ENCODE measurements at places on chromosomes 7 and 10.

DNA sequence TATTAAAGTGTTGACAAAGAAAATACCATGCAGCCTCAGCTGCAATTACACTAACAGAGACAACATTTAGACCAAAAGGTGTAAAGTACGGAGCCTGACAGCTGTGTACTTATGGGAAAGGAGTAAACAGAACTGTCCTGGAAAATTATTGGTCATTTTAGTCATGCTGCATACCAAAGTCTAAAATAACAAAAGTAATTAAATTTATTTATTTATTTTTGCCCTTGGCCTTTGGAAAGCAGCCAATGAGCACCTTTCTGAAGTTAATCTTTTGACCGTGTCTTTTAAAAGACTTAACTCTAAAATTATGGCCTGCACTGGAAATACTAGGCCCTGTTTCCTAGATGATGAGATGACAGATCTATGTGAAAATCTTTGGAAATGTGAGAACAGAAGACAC is 597.6 kb downstream of the NXPH1 start:
- DNase-seq, result no peak

GRCh38 chr7:109879287-109879828 is 1211.6 kb upstream of the LRRN3 start:
- DNase-seq, result peak; percentile 58

DNA sequence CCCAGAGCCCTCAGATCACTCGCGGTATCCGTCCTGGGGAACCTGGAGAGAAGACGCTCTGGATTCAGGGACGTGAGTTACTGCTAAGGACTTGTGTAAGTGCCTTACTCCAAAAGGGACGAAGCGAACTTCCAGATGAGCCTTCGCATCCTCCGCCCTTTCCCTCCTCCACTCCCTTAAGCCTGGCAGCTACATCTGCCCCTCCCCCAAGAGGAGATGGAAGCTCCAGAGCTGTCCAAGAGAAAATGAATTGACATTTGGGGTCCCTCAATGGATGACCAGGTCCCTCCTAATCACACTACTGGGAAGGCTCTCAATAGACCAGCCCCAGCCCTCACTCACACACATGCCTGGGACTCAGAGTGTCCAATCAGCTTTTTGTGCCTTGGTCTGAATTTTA is 31.3 kb upstream of the GDF10 start:
- DNase-seq, result no peak

DNA sequence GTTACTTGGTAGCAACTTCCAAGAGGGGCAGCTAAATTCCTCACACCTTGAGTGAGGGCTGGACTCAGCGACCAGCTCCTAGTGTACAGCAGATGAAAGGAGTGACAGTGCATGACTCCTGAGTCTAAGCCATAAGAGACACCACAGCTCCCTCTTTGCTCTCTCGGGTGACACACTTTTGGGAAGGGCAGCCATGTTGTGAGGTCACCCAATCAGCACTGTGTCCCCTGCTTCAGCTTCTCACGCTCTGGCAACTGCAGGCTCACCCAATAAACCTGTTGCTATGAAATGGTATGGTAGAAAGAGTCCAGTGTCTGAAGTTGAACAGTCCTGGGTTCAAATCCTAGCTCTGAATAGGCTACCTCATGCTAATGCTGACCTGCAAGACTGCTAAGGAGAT is 20.9 kb downstream of the TMEM130 start:
- DNase-seq, result no peak

DNA sequence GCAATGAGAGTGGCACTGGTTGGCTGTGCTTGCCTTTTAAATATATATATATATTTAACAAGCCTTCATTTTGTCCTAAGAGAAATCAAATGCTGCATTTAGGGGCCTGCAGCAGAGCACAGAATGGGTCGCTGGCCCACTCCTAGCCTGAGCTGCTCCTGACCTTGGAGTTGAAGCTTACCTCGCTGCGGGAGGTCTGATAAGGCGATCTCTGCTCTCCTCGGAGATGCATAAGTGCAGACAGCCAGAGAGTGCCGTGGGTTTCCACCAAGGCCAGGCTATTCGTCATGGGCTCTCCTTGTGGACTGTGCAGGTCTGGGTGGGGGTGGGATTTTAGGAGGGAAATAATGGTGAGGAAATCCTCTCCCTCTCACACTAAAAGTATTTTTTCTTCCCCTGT is 99.5 kb upstream of the IKZF1 start:
- no peak for DNase-seq

DNA sequence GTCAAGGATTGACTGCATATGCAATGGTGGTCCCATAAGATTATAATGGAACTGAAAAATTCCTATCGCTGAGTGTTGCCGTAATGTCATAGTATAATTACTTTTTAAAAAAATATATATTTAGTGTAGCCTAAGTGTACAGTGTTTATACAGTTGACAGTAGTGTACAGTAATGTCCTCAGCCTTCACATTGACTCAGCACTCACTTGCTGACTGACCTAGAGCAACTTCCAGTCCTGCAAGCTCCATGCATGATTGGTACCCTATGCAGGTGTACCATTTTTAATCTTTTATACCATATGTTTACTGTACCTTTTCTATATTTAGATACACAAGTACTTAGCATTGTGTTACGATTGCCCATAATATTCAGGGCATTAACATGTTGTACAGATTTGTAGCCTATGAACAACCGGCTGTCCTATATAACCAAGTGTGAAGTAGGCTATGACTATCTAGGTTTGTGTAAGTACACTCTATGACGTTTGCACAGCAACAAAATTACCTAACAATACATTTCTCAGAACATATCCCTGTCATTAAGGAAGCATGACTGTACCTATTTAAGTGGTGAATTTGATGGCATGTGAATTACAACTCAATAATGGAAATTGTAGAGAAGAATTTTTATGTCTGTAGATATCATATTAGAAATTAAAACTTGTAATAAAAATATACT is 40.9 kb downstream of the CCNY start:
- no peak for DNase-seq

- DNase-seq, result no peak
Measured at GRCh38 chr7:7017707-7018280, 164.6 kb upstream of the C1GALT1 start.

DNA sequence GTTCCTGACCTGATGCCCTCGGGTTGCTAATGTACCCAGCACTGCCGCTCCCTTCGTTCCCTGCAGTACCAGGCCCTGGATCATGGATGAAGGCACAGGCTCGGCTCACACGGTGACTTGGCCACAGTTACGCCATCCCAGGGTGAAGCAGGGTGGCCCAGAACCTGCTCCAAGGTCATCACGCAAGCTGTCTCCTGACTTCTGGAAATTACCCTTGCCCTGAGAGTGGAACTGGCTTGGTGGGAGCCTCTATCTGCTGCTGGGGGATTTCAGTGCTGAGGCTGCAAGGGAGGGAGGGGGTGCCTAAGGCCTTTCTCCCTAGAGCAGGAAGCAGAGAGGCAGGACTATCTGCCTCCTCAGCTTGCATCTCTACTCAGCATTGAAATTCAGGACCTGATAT is 36.6 kb downstream of the FIGNL1 start:
- no peak for DNase-seq

GRCh38 chr7:101386558-101387231 is 24.0 kb downstream of the COL26A1 start:
- DNase-seq, result peak; percentile 85

DNA sequence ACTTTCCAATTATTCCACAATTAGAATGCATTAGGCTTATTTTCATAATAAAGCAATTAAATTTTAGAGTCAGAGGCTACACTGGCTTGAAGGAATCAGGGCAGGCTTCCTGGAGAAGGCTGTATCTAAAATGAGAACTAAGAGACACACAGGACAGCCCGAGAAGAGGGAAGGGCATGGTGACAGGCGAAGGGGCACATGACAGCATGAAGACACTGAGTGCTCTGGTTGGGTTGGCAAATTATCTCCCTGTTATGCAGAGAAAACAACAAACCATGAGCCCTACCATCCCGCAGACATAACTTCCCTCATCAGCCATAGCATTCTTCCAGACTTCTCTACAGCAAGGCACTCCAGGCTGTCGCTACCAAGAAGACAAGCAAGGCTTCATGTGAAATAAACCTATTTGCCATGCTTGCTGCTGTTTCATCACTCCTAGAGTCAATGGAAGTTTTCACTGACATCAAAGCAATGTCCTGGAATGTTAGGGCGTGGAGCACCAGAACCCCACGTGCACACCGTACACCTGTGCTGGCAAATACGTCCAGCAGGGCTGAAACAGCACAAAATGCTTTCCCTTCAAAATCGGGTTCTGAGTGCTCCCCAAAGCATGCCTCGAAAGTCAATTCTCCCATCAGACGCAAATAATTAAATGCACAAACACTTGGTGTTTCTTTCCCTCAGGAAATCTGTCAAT is 21.3 kb downstream of the VOPP1 start:
- DNase-seq, result no peak

DNA sequence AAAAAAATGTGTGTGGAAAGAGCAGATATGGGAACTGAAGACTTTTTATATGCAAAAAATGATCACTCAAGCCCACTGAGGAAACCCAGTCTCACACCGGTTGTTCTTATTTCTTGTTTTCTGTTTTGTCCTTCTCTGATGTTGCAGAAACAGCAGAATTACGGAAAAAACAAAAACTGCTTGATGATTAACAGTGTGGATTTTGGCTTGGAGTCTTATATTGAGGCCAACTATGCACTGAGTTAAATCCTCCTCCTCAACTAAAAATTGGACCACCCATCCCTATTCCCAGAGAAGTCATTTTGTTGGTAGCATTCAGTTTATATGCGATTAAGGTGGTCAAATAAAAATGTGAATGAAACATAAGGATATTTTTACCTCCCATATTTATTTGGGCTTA is 246.1 kb downstream of the LRMDA start:
- DNase-seq, result no peak

DNA sequence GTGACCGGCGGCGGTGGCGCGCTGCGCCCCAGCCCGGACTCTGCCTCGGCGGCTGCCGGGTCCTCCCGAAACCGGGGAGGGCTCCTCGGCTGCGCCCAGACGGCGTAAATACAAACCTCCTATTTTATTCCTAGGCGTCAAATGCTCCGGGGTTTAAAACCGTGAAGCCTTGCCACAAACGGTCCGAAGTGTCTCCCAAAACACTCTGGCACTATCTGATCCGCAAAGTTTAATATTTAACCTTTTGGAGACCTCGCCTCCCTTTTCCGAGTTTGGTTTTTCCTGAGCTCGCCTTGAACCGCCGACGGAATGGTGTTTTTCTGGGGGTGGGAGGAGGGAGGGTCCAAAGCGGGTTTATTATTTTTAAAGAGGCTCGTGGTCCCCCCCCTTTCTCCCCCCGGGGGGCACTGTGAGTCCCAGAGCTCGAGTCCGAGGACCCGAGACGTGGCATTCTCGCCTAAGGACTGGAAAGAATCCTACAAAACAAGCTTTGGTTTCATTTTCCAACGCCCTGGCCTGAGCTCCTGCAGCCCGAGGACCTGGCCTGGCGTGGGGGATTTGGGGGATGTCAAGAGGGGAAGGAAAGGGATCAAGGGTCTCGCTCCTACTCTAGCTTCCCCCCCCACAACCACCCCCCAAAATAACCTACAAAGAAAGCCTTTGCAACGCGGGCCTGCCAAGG is 1.8 kb downstream of the TNRC18 start:
- no peak for DNase-seq

DNA sequence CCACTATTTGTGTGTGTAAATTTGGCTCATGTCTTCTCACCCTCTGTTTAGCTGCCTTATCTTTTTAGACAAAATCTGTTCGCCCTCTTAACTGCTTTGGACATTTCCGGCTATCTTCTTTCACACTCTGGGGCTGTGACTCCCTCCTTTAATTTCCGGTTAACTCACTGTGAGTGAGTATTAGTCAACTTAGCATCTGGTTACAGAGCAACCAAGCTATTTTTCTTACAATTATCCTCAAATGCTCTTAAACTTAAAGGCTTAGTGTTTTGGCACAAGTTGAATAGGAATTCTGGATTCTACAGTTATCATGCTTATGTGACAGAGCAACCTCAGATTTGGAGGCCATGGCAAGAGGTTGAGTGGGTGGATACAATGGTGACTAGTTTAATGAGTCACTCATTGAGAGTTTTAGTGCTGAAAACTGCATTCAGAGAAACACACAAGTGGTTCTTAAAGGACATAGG is 177.6 kb upstream of the SEMA3A start:
- DNase-seq, result no peak

Measured in NCI-H524 treated with DMSO at 0.1 percent for 48 hours (cell line).